A549 treated with Mapracorat at 1 μM for 4 hours (cell line): ENCODE measurements at places on chromosomes 5 and 9. TPM values are rescaled to one million over a fixed set of nuclear protein-coding genes. Genes with fewer than 3 reads are reported as not detected.

Gene NR5A1
- 0.06 to 0.23 TPM (median 0.15 TPM) in 3 of 5 replicates, not detected in the others for total RNA-seq

Gene PPP3R2
- not detected in 5 replicates for total RNA-seq

Gene RMRP
- total RNA-seq, result 8.1 to 20.9 TPM (median 15.0 TPM) in 4 of 5 replicates, not detected in the other

Gene BTNL8
- not detected in 5 replicates for total RNA-seq

Gene ITGA2
- 10.4 to 15.2 TPM (median 13.6 TPM) in 5 replicates for total RNA-seq
